ENCODE measurements at places on chromosomes 11 and 22.

DNA sequence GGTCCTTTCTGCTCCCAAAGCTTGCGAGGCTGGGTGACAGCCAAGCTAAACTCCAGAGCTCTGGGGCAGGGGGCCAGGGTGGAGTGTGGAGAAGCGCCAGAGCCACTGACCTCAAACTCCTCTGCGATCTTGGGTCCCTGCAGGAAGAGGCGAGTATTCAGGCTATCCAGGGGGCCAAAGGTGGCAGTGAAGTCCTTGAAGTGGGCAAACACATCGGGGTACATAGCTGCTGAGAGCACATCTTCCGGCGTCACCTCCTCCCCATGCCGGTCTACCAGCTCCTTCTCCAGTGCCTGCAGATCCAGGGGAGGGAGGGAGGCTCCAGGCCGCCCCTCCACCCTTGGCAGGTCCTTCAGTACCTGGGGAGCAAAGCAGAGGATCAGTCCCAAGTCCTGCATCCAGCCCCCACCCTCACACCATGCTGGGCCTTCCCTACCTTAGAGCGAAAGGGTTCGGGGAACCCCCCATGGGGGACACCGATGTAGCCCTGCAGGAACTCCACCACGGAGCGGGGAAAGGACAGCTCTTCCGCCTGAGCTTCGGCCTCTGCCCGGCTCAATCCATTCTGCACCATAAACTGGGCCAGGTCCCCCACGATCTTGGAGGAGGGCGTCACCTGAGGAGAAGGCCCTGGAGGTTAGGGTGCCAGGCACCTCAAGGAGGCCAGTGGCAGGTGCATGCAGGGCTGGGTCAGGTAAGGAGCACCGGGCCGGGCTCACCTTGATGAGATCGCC is 6.4 kb downstream of the RCE1 start:
- no peak for DNase-seq

GRCh38 chr11:47960015-47960414 is 20.3 kb upstream of the PTPRJ start:
- no peak for DNase-seq

GRCh38 chr11:116037861-116038260 is 533.6 kb upstream of the CADM1 start:
- DNase-seq = no peak

DNA sequence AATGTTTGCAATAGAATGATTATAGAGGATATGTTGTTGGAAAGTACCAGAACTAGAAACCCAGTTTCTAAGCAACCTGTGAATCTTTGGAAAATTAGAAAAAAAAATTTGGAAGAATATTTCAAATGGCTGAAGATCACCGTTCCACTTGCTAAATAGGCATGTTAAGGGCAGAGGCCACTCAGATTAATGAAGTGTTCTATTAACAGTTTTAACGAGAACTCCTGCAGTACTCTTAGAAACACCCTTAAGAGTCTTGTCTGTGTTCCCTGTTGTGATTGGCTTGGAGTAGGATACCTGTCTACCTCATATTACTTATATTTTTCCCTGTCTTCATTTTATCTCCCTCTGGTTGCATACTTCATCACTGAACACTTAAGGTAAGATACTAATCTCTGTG is 4.6 kb downstream of the C11orf54 start:
- DNase-seq = no peak

DNA sequence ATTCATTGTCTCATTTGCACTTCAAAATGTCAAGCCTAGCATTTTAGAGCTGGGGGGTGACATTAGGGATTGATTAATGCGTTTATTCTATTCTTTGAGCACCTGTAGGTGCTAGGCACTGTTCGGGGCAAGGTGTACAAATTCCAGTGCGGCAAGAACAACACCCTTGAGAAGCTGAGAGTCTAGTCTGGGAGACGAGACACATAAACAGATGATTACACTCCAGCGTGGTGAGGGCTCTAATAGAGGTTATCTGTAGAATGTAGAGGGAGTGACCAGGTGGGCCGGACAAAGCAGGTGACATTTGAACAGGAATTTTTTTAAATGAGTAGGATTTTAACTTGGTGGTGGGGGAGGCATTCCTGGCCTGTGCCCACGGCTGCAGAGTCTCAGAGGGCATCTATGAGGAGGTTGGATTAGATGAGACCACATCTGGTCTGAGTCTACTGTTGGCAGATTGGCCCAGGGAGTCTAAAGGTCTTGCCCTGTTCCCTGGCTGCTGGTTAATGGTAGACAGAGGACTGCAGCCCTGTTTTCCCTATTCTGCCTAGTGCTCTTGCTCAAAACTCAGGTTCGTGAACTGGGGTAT is 970 bp downstream of the CAT start:
- no peak for DNase-seq

DNA sequence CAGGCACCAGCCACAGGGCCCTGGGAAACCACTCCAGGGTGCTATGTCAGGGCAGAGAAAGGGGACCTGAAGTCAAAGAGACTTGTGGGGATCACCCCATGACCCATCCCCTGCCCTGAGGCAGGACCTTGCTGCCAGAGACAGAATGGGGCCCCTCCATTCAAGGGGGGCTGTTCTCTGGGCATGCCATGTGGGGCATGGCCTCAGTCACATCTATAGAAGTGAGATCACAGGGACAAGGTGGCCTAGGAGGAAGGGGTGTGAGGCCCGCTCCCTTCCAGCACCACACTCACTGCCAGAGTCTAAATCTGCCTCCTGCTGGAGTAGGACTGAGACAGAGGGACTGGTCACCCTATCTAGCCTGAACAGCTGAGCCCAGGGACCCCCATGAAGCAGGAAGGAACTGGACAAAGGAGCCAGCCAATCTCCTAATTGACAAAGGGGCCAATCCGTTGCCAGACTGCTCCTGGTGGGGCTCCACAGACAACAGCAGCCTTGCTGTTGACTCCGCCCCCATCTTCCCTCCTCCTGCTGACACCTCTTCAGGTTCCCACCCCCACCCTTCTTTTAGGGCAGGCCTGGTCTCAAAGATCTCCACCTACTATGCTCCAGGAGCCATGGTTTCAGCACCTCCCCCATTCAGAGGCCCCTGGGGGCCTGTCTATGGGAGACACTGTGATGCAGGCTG is 26.0 kb downstream of the NEAT1 start:
- DNase-seq = no peak

GRCh38 chr11:70112017-70112434 is 33.9 kb downstream of the ANO1 start:
- no peak for DNase-seq

- no peak for DNase-seq
Observed at GRCh38 chr11:114076921-114077331, 17.4 kb downstream of the ZBTB16 start.

DNA sequence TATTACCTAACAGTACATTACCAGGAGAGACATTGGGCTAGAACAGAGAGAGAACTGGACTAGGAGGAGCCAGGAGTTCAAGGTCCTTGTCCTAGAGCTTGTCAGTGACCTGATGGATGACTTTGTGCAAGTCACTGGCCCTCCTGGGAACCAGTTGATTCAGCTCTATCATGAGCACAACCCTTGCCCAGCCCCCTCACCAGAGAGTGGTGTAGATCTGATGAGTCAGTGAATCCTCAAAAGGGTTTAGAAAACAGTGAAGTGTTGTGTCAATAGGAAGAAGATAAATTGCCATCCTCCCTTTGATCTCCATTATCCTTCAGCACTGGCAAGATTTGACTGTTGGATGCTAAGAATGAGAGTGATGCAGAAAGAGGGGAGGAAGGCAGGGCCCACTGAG is 24.3 kb downstream of the NEU3 start:
- DNase-seq = no peak

DNA sequence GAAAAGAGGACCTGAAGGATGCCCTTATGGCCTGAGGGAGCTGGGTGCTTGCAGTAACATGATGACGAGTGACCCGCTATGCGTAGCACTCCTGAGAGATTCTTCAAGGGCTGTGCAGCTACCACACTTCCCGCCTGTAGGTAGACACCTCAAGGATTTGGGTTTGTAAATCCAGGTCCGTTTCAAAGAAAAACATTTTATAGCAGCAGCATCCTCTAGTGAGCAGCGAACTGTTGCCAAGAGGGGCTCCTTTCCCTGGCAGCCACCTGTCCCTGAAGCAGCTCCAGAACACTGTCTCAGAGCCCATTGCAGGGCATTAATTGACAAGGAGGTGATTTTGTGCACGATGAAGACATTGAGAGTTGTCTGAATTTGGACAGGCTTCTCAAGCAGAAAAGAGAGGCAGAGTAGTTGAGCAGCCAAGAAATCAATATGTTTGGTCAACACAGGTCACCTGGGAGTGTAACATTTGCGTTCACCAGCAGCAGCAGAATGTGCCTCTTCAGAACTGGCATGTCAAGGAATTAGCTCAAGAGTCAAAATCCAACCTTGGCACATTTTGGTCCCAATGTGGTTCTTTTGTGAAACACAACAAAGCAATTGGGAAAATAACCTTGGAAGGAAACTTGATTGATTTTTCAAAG is 209.8 kb upstream of the MTNR1B start:
- no peak for DNase-seq

DNA sequence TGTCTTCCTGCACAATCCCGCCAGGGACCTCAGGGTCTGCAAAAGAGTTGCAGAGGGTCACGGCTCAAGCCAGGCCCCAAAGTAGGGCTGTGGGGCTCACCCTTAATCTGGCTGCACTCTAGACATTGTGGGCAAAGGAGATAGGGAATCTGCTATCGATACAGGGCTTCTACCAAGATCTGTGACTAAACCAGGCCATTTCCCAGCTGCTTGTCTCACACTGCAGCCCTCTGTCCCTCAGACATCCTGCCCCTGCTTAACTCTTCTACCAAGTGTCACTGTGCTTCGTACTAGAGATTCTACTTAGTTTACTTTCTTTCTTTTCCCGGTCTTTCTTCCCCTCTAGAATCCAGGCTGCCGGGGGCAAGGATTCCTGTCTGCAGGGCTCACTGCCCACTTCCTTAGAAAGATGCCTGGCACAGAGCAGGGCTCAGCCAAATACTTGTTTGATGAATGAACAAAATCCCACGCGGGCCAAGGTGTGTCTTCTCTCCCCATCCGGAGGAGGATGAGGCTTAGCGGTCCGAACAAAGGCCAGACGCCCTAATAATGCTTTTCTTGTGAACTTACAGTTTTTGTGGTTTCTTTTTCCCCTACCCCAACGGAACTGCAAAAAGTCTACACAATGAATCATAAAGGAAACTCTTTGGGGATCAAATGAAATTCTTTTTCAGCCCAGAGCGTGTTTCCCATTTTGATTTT is 61.3 kb upstream of the ANO1 start:
- DNase-seq = no peak

- DNase-seq = no peak
Observed at GRCh38 chr11:114587398-114587953, 8.1 kb downstream of the NXPE4 start.

DNA sequence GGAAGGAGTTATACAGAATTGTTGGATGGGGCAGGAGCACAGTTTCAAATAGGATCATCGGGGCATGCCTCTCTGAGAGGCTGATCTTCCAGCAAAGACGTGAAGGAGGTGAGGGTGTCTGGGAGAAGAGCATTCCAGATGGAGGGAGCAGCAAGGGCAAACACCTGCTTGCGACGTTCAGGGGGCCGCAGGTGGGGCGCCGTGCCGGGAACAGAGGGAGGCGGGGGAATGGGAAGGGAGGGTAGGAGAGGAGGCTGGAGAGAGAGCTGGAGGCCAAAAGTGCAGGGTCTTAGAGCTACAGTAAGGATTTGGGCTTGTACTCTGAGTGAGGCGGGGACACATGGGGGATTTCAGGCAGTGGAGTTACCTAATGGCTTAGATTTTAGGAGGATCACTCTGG is 13.6 kb downstream of the APOL5 start:
- DNase-seq = no peak

DNA sequence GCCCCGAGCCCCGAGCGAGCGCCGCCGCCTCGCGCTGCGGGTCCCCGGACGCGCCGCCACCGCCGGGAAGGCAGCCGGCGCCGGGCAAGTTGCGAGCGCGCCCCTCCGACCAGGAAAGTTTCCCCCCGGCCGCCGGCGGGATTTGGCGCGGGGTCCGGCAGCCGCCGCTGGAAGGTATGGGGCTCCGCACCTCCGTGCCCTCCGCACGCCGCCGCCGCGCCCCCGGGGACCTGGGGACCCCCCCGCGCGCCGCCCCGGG is 281 bp downstream of the TSPAN18 start:
- no peak for DNase-seq

DNA sequence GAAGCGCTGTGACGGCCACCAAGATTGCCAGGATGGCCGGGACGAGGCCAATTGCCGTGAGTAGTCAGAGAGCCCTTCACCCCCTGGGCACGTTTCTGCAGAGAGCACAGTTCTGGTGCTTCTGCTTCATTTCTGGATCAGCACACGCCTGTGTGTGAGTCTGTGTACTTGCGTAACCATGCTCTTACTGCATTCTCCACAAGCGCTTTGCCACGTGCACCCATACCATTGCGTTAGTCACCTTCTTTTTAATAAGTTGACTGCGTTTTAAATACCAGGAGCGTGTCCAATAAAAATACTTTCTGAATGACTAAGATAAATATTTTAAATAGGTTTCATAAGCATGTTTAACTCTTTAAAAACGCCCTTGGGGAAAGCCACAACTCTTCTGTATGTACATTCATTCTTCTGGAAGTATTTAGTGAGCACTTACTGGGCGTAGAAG is 143.0 kb upstream of the SORL1-AS1 start:
- DNase-seq = no peak

DNA sequence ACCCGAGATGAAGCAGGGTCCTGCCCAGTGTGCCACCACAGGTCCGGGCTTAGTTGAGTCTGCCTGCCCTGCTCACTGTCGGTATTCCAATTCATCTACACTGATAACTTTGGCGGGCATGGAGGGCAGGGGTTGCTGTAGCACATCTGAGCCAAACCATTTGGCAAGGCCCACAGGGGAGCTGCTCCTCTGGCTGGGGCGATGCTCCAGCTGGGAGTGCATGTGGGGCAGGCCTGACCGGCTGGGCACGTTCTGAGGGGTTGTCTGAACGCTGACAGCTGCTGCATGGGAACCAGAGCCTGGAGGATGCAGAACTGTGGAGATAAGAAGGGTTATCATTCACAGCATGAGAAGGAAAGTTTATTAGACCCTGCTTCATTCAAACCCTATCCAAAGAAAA is 40.4 kb downstream of the DRG1 start:
- DNase-seq = no peak

GRCh38 chr11:78140392-78141077 is 1.1 kb upstream of the ALG8 start:
- DNase-seq = no peak

All from stimulated activated CD8-positive, alpha-beta memory T cell treated with anti-CD3 and anti-CD28 coated beads, Interleukin-15, amount 100 ng/mL, for 4 hours (primary cell).